Epithelial cell of umbilical artery (primary cell): ENCODE measurements at places on chromosomes 11 and 22. TPM values are rescaled to one million over a fixed set of nuclear protein-coding genes. Genes with fewer than 3 reads are reported as not detected.

Gene ZNF214
- total RNA-seq = 1.9 and 3.5 TPM in 2 replicates

Gene FAM180B
- total RNA-seq = not detected in 2 replicates

Gene P4HA3
- total RNA-seq = 9.9 and 17.5 TPM in 2 replicates

Gene TRIM44
- 10.0 and 10.4 TPM in 2 replicates for total RNA-seq

Gene PRG3
- total RNA-seq = not detected in 2 replicates

Gene CD44
- 99.4 and 100 TPM in 2 replicates for total RNA-seq

Gene SPI1
- total RNA-seq = not detected in 2 replicates

Gene LRRN4CL
- total RNA-seq = under 0.01 and 0.30 TPM in 2 replicates

Gene BLID
- 4.3 and 5.5 TPM in 2 replicates for total RNA-seq

Gene KCTD14
- total RNA-seq = 0.32 and 0.91 TPM in 2 replicates

Gene MMP12
- total RNA-seq = not detected in 2 replicates

Gene CADM1
- 13.3 and 20.8 TPM in 2 replicates for total RNA-seq
